ENCODE measurements at places on chromosomes 1 and 21. TPM values are rescaled to one million over a fixed set of nuclear protein-coding genes. Genes with fewer than 3 reads are reported as not detected.

The ARHGAP29 gene
- 16.2 TPM for polyA plus RNA-seq

The NDC1 gene
- 27.8 TPM for polyA plus RNA-seq

The OR2L5 gene
- polyA plus RNA-seq: not detected

The THEM5 gene
- not detected for polyA plus RNA-seq

The CASQ2 gene
- polyA plus RNA-seq: not detected

GRCh38 chr1:83791821-83792437 is 207.0 kb downstream of the TTLL7 start:
- no peak for DNase-seq

GRCh38 chr1:8814865-8815264 is 2.6 kb downstream of the RERE start:
- no peak for DNase-seq

- no peak for DNase-seq
Measured at GRCh38 chr1:31788825-31789256, 24.7 kb upstream of the ADGRB2 start.

- DNase-seq: peak; percentile 47
Measured at GRCh38 chr1:1573843-1574720, 581 bp downstream of the SSU72 start.

DNA sequence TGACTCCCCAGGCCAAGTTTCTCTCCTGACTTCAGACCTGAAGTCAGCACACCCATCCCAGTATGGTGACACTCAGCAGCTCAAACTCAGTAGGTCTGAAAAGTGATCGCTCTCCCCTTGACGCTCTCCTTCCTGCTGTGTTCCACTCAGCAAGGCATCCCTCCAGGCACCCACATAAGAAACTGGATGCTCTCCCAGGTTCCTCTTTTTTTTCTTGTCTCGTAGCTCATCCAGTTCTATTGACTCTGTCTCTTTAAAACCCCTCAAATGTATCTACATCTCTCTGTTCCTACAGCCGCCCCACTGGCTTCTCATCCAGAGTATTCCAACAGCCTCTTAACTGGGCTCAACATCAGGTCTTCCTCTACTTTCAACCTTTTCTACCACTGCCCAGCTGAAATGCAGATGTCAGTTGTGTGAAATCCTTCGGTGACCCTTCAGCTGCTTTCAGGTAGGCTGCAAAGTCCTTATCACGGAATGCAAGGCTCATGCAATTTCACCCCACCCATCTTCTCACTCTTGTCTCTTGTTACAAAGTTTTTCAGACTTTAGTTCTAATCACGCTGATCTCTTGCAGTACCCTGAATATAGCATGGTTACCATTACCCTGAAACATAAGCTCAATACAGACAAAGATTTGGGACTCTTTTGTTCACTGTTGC is 286.2 kb upstream of the POU3F1 start:
- no peak for DNase-seq

- no peak for DNase-seq
Measured at GRCh38 chr1:187275985-187276575, 447.3 kb downstream of the PLA2G4A start.

DNA sequence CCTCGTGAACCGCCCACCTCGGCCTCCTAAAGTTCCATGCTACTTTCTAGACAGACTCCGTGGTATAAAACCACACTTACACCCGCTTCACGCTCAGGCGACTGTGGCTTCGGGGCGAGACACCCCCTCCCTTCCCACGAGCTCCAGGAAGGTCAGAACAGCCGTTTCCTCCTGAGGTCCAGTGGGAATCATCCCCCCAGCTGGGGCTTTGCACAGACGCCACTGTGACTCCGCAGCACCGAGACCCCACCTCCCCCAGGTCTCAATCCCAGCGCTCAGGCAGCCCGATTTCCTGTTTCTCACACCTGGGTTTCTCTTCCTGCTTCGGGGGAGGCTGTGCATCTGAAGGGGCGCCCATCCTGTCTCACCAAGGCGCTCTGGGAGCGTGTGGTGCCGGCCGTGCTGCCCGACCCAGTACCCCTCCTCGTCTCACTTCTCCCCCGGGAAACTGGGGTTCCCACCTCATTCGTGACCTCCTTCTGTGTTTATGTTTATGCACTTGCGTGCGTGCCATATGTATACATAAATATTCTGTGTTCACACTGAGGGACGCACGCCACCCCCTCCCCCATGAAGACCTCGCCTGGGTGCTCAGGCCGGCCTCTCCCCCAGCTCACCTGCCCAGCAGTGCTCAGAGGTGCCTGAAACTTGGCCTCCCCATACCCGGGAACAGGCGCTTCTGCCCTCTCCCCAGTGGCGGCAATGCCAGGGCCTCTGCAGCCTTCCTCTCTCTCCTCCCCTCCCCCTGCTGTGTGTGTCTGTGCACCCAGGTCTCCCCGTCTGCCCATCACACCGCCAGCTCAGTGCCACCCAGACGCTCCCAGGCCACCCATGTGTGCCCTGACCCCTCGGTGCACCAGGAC is 14.6 kb downstream of the SLC35E2B start:
- no peak for DNase-seq

- peak; percentile 28 for DNase-seq
Measured at GRCh38 chr1:28436211-28436769, 66.8 kb downstream of the PHACTR4 start.

DNA sequence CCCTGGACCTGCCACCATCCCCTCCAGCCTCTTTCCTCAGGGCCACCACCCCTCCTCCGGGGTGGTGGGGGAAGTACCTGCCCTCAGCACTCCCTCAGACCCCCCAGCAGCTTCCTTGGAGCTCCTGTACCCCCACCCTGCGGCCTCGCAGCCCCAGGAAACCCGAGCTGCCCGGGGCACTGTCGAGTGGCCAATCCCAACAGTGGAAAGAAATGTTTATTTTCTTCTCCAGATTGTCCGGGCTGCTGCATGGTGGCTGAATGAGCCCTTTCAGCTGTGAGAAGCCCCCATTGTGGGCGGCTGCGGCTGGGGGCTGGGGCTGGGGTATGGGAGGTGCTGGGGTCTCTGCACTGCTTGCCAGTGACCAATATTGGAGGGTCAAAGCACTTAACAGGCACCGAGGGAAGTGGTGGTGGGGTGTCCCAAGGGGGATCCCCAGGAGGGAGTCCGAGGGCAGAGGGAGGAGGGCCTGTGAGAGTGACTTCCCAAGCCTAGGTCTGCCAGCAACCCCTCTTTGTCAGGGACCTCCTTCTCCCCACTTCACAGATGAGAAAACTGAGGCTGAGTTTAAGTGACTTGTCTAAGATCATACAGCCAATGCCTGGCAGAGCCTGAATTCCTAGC is 25.2 kb downstream of the RUNX3 start:
- no peak for DNase-seq

DNA sequence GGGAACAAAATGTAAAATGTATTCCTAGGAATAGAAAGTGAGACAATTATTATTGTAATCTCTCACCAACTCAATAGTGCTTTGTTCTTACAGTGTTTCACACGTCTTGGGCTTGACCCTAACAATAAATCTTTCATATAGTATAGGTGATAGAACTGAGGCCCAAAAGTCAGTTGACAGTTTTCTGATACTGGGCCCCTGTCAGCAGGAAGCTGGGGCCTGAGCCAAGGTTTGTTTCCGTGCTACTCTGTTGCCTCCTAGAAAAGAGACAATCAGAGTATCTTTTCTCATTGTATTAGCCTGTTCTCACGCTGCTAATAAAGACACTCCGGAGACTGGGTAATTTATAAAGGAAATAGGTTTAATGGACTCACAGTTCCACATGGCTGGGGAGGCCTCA is 5.0 kb downstream of the RRP1B start:
- DNase-seq: no peak

DNA sequence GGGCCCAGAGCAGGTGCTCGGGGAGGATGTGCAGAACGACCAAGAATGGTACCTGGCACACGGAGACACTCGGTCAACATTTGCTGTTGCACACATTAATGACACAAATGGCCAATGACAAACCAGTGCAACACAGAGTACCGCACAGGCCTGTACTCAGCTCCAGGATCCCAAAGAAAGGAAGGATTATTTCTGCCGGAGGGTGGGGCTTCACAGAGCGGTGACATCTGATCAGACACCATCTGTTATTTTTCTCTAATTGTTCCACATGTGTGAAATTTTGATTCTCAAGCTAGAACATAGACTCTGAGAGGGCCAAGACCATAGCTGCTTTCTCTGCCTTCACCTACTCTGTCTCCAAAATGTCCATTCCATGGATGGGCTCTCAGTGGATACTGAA is 100.4 kb downstream of the MRPL37 start:
- no peak for DNase-seq

DNA sequence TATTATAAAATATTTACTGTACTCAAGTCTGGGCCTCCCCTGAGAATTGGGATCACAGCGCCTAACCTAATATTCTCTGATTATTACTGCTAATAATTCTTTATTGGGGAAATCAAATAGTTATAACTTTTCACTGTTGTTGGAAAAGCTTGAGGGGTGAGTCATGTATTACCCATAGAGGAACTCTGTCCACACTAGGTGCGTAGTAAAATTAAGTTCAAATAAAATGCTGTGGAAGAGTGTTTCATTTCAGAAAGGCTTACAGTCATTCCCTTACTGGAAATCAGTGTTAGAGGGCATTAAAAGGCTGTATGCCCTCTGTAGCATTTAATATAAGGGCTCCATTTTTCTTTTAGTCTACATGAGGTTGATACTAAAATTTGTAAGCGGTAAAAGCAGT is 135.0 kb upstream of the NFIA start:
- no peak for DNase-seq

DNA sequence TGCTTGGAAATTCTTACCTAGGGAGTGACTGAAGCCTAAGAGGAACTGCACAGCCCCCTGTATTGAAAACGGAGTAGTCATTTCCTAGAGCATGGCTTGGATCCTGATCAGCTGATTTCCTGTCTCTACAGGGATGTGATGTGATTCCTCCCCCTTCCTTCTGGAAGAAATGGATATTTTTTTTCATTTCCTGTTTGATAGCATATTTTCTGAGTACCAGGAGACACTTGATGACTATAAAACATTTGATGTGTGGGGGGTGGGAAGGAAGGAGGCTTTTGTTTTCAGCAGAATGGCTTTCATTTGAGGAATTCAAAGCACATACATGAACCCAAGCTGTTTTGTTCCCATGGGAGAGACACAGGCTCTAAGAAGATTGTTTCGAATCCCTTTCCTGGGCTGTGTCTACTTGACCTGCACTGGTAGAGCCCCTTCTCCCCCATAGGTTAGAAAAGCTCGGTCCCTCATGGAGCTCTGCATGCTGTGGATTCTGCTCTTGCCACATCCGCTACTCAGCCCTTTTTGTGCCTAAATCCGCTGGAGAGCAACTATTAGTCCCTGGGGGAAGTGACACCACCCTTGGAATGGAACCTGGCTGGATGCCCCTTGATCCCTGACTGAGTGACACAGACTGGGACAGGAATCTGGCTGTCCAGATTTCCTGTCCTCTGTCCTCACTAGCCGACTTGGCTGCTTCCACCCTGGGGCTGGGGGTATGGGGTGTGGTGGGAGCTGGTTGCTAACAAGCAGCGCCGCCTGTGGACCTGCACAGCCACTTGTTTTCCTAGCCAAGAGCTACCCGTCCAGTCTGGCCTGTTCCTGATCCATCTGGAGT is 71.8 kb upstream of the MACF1 start:
- DNase-seq: peak; percentile 55

GRCh38 chr1:115136106-115136505 is 46.8 kb upstream of the TSPAN2 start:
- DNase-seq: no peak

- no peak for DNase-seq
Measured at GRCh38 chr1:87706203-87706602, 377.5 kb downstream of the LMO4 start.

All from A549 (cell line).